Tibial nerve (tissue), 4 donors: ENCODE measurements at places on chromosomes 16 and 17. TPM values are rescaled to one million over a fixed set of nuclear protein-coding genes. Genes with fewer than 3 reads are reported as not detected.

Gene TNRC6A
- total RNA-seq = 47.7 TPM

DNA sequence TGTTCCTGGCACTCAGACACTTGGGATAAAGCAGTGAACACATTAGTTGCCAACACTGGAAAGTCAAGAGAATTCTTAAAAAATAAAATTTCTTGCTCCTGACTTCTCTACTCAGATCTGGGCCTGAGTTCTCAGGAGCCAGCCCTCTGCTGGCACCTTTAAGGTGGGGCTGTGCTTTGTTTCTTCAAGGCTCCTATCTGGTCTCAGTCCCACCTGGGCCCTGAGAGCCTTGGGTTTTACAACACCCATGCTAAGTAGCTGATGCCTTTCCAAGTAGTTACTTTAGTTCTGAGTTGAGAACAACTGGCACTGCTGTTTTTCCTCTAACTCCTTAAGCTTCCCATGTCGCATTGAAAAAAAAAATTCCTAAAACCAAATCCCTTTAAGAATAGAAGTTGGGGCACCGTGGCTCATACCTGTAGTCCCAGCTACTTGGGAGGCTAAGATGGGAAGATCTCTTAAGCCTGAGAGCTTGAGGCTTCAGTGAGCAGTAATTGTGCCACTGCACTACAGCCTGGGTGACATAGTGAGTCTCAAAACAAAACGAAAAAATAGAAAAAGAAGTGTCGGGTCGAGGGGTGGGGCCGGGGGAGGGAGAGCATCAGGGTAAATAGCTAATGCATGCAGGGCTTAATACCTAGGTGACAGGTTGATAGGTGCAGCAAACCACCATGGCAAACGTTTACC, 16.6 kb downstream of the CHAD start:
- H3K27ac ChIP-seq = no peak overlapping the region
- no peak for DNase-seq
- H3K4me3 ChIP-seq = no peak overlapping the region
- no peaks in the 10 kb centered on the region for H3K27me3 ChIP-seq
- H3K36me3 ChIP-seq = peaks cover 20% of the 10 kb centered on the region

GRCh38 chr17:79479876-79480275, 131.0 kb downstream of the RBFOX3 start:
- H3K4me3 ChIP-seq = no peak overlapping the region
- no peaks in the 10 kb centered on the region for H3K4me1 ChIP-seq
- no peaks in the 10 kb centered on the region for H3K36me3 ChIP-seq
- H3K27me3 ChIP-seq = no peaks in the 10 kb centered on the region
- no peak for DNase-seq

- H3K27me3 ChIP-seq = no peaks in the 10 kb centered on the region
- no peak overlapping the region for H3K27ac ChIP-seq
- no peak overlapping the region for H3K4me3 ChIP-seq
- H3K36me3 ChIP-seq = no peaks in the 10 kb centered on the region
Observed at GRCh38 chr16:4303973-4304372, 11.9 kb upstream of the GLIS2 start.

- no peak for DNase-seq
- H3K4me1 ChIP-seq = peaks cover 6% of the 10 kb centered on the region
- no peak overlapping the region for H3K27ac ChIP-seq
- no peaks in the 10 kb centered on the region for H3K36me3 ChIP-seq
- H3K4me3 ChIP-seq = no peak overlapping the region
Observed at GRCh38 chr17:62094175-62094574, 29.1 kb upstream of the MED13 start.

DNA sequence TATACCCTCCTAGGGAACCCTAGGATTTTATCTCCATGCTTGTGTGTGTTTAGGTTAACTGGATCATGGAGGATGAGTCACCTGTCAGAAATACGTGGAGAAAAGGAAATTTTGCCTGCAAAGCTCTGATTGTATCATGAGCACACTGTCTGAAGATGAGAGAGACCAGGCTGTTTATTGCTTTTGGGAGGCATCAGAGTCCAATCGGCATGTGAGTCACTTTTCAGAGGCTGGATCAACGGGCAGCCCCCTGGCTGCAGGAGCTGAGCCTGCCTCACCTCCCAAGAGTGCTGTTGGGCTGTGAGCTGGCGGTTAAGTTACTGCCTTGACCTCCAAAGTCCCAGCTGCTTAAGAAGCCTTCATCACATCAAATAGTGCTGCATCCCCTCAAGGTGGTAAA, 41.5 kb upstream of the MED9 start:
- no peaks in the 10 kb centered on the region for H3K36me3 ChIP-seq
- H3K27me3 ChIP-seq = no peaks in the 10 kb centered on the region
- H3K4me3 ChIP-seq = no peak overlapping the region
